ENCODE measurements at places on chromosomes 5 and 9.

DNA sequence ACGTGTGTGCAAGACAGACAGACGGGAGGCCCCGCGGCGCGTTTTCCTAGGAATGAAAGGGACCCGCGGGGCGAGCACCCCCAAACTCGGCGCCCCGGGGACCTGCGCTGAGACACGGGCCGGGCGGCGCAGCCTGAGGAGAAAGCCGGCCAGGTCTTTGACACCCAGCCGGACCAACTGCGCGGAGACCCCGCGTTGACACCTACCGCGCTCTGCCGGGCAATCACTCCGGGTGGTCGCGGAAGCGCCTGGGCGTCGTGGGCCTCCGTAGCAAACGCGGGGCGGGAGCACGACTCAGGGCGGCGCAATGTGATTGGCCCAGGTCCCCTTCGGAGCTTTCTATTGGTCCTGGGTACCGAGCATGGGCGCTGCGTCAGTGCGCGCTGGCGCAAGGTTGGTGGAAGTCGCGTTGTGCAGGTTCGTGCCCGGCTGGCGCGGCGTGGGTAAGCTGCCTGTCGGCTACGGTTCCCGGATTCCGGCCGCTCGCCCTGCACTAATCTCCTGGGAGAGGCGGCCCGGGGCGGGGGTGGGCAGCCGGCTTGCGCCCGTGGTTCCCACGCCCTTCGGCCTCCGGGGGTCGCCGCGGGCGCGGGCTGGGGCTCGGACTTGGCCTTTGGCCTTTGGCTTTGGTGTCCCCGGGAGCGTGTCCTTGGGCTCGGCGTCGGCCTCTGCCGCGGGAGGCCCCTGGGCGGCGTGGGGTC is at the start of the genes FASTKD3 and MTRR:
TSS of gene FASTKD3 (minus strand) at position 259 of the 701 bp plus-strand sequence. CDS start 948 bp downstream, outside the sequence.
TSS of gene MTRR (plus strand) at position 376 of the 701 bp plus-strand sequence. CDS start 1,647 bp downstream, outside the sequence.
- DNase-seq: peak; percentile 80

DNA sequence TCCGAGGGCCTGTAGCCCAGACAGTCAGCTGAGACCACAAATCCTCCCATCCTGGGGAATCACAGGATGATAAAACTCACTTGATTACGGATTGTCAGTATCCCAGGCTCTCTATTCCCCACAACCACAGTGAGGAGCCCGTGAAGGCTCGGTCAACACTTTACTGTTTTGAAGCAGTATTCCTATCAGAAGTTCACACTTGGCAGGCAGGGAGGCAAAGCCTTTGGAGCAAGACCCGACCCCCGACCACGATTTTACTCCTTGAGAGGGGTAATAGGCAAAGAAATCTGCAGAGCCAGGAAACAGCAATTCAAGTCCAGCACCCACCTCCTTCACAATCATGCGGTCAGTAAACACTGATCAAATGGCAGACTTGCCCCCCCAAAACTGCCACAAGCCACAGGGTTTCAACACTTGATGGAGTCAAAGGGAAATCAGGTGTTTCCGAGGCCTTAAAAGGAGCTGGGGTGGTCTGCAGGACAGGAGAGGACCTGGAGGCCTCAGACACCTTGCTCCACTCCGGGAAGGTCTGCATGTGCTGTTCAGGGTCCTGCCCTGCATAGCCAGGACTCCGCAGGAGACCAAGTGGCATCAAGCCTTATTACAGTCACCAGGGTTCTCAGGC is 25.2 kb downstream of the BICD2 start:
- no peak for DNase-seq

GRCh38 chr9:133709691-133710571 is 28.2 kb downstream of the SARDH start:
- DNase-seq: no peak

DNA sequence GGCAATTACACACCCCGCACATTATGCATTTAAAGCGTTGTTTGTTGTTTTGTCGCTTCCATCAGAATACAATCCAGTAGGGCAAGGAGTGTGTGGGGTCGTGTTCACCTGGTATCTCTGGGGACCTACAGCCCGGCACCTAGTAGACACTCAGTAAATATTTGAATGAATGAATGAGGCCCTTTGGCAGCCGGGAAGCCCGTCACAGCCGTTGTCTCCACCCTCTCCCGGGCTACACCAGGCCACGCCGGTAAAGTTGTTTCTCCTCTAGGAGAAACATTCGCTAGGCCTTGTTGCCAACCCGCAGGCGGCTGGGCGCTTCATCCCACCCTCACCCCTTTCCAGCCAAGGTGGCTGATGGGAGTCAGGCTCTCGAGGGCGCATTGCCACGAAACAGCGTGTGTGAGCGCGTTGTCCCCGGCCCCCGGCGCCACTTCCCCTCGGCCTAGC is 876 bp upstream of the JAK2 start:
- DNase-seq: no peak

- DNase-seq: no peak
These were observed 2.0 kb upstream of the F2RL2 start for GRCh38 chr5:76625087-76625815.

DNA sequence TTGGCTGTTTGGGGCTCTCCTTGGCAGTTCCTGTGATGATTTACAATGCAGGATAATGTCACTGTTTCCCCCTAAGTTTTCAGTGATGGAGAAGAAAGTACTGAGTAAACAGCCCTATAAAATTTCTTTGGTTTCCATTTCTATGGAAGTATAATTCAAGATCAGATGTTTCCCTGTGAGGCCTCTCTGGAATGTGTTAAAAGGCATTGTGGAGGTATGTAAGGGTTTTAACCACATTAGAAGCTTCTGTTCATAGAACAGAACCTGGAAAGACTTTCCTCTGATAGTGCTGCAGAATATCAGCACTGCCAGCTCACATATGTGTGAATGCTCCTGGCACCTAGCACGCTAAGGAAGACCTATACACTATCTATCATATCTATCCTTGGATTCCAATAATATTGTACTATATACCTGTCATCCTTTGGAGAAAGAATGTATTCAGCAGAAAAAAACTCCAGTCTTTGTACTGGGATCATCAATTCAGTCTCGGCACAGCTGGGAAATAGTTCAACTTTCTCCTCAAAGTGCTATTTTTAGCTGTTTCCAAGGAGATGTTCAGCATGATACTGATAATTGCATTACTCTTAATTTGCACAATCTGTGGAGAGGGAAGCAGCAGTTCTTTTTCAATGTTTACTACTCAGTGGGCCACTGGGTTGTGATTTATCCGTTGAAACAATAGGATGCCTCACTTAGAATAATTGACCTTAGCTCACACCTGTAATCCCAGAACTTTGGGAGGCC is 21.9 kb downstream of the TTC1 start:
- no peak for DNase-seq

DNA sequence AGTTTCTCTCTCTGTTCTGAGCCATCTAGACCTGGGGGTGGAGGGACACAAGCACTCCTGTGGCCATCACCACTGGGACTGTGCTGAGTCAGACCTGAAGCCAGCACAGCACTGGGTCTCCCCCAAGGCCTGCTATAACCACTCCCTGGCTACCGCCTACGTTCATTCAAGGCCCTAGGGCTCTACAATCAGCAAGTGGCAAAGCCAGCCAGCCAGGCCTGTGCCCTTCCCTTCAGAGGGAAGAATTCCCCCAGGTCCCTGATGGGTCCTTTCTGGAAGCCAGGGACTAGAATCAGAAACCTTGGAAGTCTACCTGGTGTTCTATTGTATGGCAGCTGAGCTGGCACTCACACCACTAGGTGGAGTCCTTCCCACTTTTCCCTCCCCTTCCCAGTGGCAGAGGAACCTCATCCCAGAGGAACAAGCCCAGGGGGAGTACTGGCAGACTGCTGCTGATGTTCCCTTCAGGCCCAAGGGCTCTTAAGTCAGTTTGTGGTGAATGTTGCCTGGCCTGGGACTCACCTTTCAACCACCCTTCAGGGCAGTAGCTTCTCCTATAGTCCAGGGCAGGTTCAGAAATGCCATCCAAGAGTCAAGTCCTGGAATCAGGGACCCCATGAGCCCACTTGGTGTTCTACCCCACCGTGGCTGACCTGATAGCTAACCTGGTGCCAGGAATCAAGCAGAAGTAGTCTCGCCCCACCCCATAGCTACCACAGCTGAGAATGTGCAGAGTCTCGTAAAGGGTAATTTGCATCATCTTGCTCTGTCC is 20.0 kb downstream of the JMY start:
- DNase-seq: no peak

- DNase-seq: no peak
These were observed 5.1 kb upstream of the C5orf46 start for GRCh38 chr5:147911427-147911826.

DNA sequence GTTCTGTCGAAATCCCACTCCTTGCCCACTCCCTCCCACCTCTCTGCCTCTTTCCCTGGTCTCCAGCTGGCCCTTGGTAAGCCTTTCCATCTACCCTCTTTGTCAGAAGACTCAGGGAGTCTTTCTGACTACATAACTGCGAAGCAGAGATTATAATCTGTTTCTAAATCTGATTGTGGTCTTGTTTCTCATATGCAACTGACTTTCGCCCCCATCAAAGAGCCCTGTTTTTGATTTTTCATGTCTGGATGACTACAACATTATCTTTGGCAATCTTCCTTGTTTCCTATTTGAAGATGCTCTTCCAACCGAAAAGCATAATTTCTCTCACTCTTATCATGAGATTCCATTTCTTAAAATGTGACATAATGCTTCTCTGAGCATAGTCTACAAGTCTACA is 218.2 kb upstream of the ADAMTSL1 start:
- no peak for DNase-seq

DNA sequence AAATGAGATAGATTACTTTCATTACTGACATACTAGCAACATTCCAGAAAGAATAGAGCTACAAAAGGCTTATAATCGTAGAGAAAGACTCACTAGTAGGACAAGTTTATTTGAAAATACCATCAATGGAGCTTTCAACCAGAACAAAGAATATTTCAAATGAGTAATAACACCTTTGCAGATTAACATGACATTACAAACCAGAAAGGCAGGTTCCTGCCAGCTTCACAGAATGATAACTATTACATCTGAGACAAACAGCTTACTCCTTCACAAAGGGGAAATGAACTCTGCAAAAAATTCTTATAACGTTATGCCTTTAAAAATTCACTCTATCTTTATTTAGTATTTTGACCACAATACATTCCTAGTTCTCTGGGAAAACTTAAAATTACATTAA is 103.1 kb downstream of the EPB41L4A start:
- no peak for DNase-seq

DNA sequence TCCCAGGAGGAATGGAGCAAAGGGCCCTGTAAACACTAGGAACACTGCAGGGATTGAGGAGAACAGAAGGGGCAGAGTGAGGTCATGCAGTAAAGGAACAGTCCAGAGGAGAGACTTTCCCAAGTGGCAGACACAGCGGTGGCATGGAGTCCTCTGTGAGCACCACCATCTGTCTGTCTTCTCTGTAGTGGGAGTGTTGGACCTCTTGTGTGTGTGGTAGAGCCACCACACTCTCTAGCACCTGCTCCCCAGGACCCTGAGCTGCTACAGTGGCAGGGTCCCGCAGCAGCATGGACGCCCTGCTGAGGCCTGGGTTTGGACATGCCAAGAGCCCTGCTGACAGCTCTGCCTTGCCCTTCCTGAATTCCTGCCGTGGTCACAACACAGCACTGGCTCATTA is 75.7 kb upstream of the LARP1 start:
- DNase-seq: no peak

- DNase-seq: no peak
These were observed 8.1 kb upstream of the RAD23B start for GRCh38 chr9:107274953-107275422.

- no peak for DNase-seq
These were observed 9.1 kb upstream of the MGAT1 start for GRCh38 chr5:180811623-180812124.

GRCh38 chr9:108691614-108692013 is 164.2 kb downstream of the ACTL7B start:
- DNase-seq: no peak

GRCh38 chr5:171644536-171644935 is 141.1 kb upstream of the SMIM23 start:
- no peak for DNase-seq

- no peak for DNase-seq
These were observed 184.5 kb downstream of the FBN2 start for GRCh38 chr5:128353441-128354107.

GRCh38 chr9:37105234-37105633 is 15.1 kb upstream of the ZCCHC7 start:
- DNase-seq: no peak

DNA sequence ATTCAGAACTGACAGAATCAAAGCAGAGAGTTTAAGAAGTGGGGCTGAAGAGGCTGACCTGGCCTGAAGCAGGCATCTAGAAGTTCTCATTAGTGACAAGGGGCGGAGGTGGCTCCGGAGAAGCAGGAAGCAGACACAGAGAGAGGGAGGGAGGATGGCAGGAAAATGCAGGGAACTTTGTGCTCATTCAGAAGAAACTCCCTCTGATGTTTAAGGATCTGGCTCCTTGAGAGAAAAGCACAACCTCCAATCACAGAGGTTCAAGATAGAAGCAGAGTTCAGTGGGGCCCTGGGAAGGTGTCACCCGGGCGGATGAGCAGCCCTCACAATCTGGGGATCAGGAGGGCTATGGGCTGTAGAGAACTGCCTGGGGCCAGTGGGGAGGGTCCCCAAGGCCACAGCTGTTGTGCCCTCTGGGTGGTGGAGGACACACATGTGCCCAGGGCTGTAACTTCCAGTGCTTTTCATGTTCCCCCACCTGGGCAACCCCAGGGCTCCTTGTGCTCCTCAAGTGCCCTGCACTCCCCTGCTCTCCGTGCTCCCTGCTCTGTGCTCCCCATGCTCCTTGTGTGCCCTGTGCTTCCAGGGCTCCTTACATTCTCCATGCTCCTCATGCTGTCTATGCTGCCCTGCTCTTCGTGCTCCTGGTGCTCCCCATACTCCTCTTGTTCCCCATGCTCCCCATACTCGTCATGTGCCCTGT is 51.4 kb downstream of the TRIP13 start:
- no peak for DNase-seq

- no peak for DNase-seq
These were observed 473.6 kb upstream of the TNC start for GRCh38 chr9:115591584-115591984.

DNA sequence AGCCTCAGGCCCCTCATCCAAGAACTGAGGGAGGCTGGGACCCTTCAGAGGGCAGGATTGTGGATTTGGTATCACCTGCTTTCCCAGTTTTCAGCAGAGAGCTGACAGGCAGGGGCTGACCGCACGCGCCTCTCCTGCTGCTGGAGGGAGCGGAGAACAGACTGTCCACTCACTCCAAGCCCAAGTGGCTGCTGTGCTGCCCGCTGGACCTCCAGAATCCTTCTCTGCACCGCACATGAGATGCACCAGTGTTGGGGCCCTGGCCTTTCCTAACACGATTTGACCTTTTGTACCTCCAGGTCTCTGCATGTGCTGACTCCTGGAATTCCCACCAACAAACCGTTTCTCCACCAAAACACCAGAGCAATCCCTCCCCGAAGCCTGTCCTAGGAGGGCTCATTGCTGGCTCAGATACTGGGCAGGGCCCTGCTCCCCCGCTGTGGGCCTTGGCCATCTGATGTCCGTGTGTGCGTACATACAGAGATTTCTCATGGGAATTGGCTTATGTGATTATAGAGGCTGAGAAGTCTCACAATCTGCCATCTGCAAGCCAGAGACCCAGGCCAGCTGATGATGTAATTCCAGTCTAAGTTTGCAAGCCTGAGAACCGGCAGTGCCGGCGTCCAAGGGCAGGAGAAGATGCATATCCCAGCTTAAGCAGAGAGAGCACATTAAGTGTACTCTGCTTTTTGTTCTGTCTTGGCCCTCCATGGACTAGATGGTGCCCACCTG is 141.7 kb downstream of the GADD45G start:
- DNase-seq: no peak

Data from stimulated activated CD8-positive, alpha-beta memory T cell treated with anti-CD3 and anti-CD28 coated beads, Interleukin-7, amount 100 ng/mL, for 4 hours (primary cell).